ENCODE measurements at places on chromosomes 2 and 18. TPM values are rescaled to one million over a fixed set of nuclear protein-coding genes. Genes with fewer than 3 reads are reported as not detected.

- peak; percentile 44 for DNase-seq
Measured at GRCh38 chr2:2950403-2950952, 427.1 kb downstream of the EIPR1 start.

GRCh38 chr2:217998926-217999594 is 3.7 kb downstream of the TNS1 start:
- no peak for DNase-seq

DNA sequence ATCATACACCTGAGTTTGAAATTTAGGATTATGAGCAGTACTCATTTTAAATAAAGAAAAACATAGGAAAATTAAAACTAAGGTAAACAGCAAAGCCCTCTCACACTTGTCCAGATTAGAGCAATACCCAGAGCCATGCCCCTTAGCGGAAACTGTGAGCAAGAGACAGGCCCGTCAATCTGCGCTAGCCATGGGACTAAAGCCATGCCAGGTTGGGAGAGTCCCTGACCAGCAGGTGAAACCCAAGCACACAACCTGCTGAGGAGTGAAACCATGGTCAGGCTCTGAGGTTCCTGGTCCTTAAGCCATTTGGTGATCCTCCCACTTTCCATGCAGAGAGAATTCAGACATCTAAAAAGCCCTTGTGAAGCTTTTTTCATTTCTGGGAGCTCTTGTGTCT is 494.3 kb downstream of the STK39 start:
- DNase-seq, result no peak

DNA sequence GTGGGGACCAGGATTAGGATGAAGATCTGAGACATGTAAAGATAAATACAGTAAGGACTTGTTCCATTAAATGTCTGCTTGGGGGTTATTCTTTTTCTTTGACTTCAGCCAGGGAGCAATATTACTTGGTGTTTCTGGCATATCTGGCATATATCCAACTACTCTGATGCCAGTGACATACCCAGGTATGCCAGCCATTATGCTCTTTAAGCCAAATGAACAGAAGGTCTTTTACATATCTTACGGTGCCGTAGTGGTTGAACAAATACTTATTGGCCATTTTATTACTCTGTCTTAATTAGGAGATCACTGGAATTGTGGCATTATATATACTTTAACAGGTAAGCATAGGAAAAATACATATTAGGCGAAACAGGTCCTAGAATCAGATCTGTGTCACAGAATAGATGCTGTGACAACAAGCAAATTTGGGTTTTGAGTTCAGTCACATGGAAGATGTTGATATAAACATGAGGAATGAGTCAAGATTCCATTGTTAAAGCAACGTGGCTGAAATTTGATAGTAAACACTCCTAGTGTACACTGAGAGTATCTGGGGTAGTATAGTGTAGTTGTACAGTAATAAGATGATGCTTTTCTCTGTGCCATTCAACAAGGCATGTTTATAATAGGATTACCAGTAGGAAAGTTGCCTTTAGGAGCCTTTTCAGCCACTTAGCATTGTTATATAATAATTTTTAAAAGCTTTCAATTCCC is 62.6 kb downstream of the KCTD18 start:
- DNase-seq, result no peak

- DNase-seq, result no peak
Measured at GRCh38 chr2:134505446-134505845, 213.4 kb downstream of the TMEM163 start.

GRCh38 chr2:236262238-236262637 is 2.0 kb downstream of the ASB18 start:
- DNase-seq, result no peak

DNA sequence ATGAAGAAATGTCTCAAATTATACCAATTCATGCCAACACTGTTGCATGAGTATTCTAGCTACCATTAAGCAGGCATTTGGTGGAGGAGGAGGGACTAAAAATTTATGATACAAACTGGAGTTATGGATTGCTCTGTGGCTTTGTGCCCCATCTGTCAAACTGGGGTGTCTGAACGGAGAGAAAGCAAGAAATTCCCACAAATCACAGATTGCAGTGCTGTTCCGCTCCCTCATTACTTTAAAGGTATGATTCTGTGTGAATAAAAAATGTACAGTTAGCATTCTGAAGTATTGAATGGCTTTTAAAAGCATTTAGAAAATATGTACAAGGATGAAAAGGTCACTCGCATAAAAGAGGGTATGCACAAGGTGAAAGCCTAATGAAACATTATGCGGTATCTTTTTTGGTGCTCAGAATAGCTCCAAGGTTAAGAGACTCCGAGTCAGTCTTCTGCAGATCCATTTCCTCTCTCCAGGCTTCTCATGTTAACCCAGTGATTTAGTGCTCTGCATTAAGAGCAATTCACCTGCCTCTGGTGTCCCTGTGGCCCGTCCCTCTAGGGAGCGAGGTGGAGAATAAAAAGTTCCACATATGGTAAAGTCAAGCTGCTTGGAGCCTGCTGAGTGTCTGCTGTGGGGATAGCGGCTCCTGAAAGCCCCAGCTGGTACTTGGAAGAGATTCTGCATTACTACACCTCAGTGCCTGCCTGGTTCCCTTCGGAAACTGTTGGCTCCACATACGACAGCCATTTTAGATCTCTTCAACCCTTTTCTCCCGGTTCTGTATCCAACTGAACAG is 184.2 kb downstream of the ZNF521 start:
- DNase-seq, result no peak

DNA sequence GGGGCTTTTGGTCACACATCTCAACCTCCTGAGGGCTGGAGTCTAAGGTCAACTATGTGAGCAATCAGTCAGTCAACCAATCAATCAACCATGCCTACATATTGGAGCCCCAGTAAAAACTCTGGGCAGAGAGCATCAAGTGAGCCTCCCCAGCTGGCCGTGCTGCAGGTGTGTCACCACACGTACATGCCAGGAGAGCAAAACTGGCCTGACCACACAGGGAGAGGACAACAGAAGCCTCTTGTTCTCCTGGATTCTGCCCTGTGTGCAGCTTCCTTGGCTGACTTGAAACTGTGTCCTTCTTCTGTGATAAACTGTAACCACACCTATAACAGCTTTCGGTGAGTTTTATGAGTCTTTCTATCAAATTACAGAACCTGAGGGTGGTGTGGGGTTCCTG is 25.9 kb downstream of the GPR35 start:
- no peak for DNase-seq

DNA sequence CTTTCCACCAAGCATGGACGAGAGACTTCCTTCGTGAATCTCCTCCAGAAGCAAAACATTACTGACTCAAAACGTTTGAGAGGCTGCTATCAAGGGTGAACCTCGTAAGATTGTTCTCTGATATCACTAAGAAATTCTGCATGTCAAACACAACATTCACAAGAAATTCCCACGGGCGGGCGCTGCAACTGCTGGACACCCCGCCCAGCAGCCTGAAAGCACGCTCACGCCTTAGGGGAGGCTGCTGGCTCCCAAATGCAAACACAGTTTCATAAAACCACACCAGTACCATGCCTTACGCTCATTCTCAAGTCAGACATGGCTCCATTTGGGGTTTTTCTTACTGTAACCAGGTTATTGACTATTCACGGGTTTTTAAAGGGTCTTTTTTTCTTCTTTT is 39.0 kb downstream of the MBP start:
- no peak for DNase-seq

GRCh38 chr2:109131777-109132176 is 2.8 kb downstream of the SH3RF3 start:
- DNase-seq, result no peak

GRCh38 chr18:45849529-45849928 is 24.1 kb downstream of the SIGLEC15 start:
- no peak for DNase-seq

DNA sequence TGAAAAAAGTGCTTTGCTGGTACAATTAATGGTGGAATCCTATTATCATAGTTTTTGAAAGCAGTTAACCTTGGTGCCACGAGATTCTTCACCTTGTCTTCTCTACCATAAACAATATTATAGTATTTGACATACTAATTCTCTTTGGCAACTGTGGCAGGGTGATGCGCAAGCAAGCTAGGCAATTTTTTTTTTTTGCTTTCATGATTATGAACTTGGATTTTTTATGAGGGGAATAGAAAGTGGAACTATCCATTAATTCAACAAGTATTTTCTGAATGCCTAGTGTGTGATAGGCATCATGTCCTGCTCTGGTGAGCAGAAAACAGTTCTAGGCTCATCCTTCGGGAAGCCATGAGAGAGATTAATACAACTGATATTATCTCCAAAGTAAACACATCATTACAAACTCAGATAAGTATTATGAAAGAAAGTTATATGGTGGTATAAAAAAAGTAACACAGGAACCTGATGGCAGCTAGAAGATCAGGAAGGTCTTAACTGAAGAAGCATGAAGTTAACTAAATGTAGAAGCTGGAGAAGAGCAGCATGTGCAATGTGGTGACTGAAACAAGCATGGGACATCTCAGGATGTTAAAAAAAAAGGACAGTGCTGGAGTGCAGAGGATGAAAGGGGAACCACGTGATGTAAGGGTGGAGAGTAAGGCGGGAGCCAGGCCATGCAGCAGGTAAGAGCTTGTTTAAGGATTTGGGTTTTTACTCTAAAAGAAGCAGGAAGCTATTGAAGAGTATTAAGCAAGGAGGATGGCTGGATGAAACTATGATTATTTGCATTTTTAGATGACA is 113.7 kb downstream of the ZEB2 start:
- DNase-seq, result no peak

GRCh38 chr2:156455361-156455975 is 19.3 kb downstream of the GPD2 start:
- no peak for DNase-seq

DNA sequence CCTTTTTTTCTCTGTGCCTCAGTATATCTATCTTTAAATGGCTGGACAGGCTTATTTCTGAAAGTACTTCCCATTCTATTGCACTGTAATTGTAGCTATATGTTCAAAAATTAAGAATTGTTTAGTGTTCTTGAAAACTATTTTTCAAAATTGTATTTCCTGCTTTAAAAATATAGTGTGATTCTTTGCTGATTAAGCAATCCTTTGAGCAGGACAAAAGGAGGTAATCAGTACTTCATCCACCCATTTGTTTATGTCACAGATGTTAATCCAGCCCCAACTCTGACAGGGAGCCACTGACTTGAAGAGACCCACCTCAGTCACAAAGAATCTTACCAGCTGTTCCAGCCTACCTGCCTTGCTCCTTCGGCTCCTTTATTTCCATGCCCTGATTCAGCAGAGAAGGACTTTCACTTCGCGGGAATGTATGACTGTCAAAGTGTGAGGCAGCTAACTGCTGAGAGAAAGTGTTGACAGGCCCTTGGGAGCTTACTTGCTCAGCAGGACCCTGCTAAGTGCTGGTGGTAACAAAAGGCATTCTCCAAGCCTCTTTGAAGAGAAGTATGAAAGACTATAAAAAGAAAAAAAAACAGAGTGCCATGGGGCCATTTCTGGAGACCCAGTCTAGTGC is 393.3 kb upstream of the CYRIA start:
- DNase-seq, result no peak

GRCh38 chr2:71748227-71748626 is 294.9 kb downstream of the DYSF start:
- no peak for DNase-seq

DNA sequence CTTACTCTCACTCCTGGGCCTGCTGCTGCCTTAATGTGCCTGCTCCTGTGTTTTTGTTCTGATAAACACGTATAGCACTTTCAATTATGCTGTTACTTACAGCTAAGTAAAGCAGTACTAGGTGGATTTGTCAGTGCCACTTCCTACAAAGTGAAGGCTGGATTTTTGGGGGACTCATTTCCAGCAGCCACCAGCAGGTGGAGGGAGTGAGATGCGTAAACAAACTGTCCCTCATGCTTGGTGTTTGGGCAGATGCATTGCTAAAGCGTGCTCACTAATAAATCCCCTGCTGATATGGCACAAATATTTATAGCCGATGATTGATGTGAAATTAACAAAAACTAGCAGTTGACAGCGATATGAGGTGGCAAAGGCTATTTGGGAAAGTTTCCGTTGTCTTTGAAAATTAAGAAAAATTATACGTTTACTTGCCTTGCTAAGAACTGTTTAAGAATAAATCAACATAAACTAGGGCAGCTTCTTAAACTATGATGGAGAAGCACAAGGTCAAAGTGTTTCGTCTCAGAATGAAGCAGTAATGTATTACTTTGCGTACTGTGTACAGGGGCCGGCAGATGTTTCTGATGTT is 101.7 kb downstream of the AGAP1 start:
- peak; percentile 53 for DNase-seq

GRCh38 chr18:77495982-77496690 is 246.5 kb downstream of the GALR1 start:
- DNase-seq, result no peak

- DNase-seq, result no peak
Measured at GRCh38 chr18:13281406-13281805, 62.8 kb downstream of the LDLRAD4 start.

GRCh38 chr18:41974796-41975201 is 19.8 kb downstream of the PIK3C3 start:
- DNase-seq, result no peak

DNA sequence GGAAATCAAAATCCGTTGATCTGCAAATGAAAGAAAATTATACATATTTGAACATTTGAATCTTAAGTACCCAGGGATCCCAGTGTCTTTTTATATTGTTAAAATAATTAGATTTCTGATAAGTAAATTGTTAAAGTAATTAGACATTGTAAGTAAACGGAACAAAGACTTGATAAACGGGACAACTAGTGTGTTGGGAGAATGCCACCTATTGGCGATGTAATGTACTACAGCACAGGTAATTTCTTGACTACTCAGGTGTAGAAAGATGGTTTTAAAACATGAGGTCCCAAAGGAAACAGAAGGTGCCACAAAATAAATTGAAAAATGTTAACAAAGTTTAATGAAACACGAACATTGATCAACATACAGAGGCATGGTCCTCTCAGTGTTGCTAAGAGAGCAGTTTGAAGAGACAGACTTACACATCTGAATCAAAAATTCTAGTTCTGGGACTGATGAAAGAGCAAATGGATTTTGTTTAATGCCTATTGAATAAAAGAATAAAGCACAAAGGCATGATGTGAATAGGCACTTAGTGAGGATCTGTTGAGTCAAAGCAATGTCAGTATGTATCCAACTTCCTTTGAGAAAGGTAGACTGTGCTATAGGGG is 103.4 kb upstream of the RASGRP3 start:
- DNase-seq, result peak; percentile 39

- DNase-seq, result no peak
Measured at GRCh38 chr2:111662039-111662770, 221.8 kb downstream of the ANAPC1 start.

The LHCGR gene
- 1.6 TPM for total RNA-seq

The IL1F10 gene
- not detected for total RNA-seq

The MDH1B gene
- total RNA-seq, result 0.82 TPM

The HOXD12 gene
- total RNA-seq, result 0.36 TPM

The ITGA4 gene
- total RNA-seq, result 2.9 TPM

The ARHGEF33 gene
- 0.96 TPM for total RNA-seq

The ADD2 gene
- 3.1 TPM for total RNA-seq

The LINC00305 gene
- not detected for total RNA-seq

The MAIP1 gene
- 20.4 TPM for total RNA-seq

The ABCG8 gene
- not detected for total RNA-seq

The VWA3B gene
- total RNA-seq, result not detected

The STAT4 gene
- total RNA-seq, result 8.8 TPM

The LDLRAD4 gene
- 107 TPM for total RNA-seq

The STAMBP gene
- 45.9 TPM for total RNA-seq
